AG08395 (cell line): ENCODE measurements at places on chromosomes 4 and X.
A peak's percentile ranks its signal among the peaks of the same experiment; 100 is the strongest.

DNA sequence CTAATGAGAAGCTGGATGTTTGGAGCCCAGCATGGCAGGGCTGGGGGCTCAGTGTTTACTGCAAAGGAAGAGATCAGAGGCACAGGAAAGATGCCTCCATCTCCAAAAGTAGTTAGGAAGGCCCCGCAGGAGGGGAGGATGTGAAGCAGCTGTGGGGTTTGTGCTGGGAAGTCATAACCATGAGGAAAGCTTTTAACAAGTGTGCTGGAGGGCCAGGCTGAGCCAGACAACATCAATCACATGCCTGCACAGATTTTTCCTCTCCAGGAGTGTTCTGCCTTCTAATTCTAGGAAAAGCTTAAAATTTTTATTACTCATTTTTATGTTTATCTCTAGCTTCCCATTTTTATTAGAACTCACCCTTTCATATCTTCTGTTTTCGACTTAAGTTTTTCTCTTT lies 65.4 kb downstream of the GPR82 start:
- no peak for DNase-seq

GRCh38 chrX:39260965-39261364 lies 459.7 kb downstream of the MID1IP1 start:
- DNase-seq: no peak

DNA sequence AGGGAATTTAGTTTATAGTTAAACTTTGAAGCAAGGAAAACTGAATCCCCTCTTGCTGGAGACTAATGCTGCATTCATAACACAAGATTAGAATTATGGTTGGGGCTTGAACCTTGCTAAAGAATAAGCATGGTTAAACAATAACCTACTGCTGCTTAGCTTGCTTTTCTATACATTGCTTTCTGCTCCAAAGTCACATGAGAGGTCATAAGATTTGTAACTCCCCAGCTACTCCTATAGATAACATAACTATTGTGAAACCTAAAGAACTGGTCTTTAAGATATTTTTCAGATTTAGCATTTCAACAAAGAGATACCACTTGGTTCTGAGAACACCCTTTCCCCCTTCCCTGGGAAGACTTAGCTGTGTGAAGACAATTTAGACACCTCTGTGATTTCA lies 17.1 kb upstream of the HADH start:
- no peak for DNase-seq

DNA sequence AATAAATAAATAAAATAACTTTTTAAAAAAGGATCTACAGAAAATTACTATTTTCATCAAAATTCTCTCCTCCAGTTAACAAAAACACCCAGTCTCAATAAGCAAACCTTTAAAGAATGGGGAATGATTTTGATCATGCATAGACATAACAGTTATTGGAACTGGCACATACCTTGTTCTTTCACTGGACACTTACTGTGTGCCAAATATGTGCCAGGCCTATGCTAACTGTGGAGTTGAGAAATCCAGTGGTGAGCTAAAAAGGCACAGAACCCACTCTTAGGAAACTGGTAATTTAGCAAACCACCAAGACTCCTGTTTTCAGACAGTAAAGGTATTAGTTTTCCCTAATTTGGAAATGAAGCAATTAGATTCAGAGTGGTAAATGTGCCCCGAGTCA lies 39.1 kb downstream of the CLOCK start:
- DNase-seq: no peak

DNA sequence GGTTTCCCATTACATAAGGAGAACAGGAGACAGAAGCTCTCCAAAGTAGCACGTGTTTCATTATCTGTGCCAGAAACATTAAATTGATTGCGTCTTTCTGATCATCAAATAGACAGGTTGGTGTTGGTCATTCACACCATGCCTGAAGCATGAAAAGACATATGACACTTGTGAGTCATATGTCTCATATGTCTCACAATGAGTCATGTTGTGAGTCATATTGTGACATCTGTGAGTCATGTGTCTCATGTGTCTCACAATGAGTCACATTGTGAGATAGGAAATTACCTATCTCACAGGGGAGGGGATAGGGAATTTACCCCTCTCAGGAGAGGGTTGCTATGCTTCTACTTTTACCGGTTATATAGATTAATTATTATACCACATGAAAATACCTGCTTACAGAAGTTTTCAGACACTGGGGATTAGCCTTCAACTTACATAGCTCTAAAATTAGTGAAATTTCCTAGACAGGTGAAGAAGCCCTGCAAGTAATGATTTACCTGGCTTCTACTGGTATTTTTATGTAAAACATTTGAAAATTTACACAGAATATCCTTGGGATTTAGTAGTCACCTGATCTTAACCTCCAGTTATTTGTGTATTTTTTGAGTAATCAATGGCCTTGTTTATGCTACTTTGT lies 80.8 kb downstream of the NPFFR2 start:
- DNase-seq: no peak

DNA sequence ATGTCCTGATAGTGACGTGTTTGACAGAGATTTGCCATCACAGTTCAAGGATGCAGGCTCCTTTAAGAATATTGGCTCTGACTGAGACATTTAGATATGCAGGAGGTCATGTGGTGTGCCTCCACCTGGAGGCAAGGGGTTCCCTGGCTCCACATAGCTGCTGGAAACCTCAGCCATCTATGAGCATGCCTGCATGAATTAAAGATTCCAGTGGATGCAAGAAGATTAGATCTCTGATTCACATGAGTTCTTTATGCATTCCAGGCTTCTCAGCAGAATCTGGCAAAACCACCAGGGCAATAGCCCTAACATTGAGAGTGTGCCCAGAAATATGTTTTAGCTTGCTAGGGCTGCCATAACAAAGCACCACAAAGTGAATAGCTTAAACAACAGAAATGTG lies 298.5 kb upstream of the AADAT start:
- DNase-seq: no peak

DNA sequence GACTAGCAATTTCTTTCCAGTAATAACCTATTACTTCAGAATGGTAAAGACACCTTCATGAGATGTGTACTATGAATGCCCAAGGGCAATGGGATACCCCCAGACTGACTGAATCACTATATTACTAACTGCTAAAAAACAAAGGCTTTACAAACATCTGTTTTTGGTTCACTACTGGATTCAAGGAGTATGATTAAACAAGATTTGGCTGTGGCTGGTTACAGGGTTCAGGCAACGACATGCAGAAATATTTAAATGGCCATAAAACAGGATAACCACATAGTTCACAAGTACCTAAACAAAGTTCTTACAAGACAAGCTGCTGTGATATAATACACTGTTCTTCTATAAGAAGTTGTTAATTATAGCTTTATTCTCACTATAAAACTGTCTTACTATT lies 128.2 kb downstream of the FRYL start:
- peak; percentile 44 for DNase-seq

GRCh38 chrX:123077631-123078030 lies 106.4 kb upstream of the GRIA3 start:
- no peak for DNase-seq

- peak; percentile 17 for DNase-seq
Observed at GRCh38 chrX:22247169-22247568, 25.5 kb upstream of the CBLL2 start.

GRCh38 chr4:38728631-38729141 lies 54.1 kb downstream of the TLR10 start:
- DNase-seq: no peak

DNA sequence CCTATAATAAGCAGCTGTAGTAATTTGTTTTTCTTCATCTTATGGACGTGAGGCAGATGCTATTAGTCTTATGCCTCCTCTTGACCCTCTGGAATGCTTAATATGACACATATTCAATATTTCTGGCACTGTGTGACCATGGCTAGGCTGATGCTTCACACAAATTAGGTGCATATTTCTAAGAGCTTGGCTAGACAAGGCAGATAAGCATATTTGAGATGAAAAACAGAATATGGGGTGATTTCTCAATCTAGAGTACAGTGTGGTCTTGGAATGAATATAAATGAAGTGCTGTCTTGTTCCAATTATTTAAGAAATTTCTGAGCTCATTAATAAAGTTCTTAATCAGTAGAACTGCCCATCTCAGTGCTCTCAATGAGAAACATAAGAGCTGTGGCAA lies 156.2 kb downstream of the NPNT start:
- DNase-seq: no peak

- no peak for DNase-seq
Observed at GRCh38 chr4:7756561-7757355, 182.9 kb downstream of the AFAP1 start.

GRCh38 chr4:122668241-122668640 lies 47.4 kb upstream of the IL21 start:
- peak; percentile 82 for DNase-seq

DNA sequence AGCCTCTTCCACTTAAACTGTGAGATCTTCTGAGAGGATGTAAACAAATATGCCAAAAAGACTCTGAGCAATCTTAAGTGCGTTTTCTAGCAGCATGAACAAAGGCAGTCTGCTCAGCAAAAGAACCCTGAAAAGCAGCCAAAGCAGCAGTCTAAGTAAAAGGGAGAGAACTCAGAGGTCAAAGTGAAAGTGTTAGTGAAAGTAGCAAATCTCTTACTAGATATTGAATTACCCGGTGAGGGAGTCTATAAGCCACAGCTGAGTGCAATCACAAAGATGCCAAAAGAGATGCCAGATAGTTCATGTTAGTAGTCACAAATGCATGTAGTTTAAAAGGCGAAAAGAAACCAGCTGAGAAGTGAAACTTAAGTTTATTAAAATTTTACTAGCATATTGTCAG lies 7.9 kb upstream of the GNRHR start:
- DNase-seq: peak; percentile 27

- DNase-seq: no peak
Observed at GRCh38 chr4:81745050-81745449, 273.3 kb upstream of the RASGEF1B start.

GRCh38 chr4:85475631-85476233 lies 782 bp downstream of the ARHGAP24 start:
- no peak for DNase-seq

DNA sequence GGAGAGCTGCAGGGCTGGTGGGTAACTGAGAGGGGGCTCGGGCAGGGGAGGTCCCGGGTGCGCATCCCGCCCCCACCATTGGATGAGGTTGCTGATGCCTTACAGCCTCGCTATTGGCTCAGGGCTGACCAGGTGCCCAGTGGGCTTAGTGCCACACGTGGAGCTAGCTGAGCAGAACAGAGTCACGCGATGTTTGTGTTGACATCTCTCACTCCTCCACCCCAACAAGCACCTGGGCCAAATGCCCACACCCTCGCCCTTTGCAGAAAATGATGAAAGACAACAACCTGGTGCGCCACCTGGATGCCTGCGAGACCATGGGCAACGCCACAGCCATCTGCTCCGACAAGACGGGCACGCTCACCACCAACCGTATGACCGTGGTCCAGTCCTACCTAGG lies 31.8 kb downstream of the ATP2B3 start:
- no peak for DNase-seq

- DNase-seq: no peak
Observed at GRCh38 chrX:40887476-40887875, 152.1 kb upstream of the MED14 start.

DNA sequence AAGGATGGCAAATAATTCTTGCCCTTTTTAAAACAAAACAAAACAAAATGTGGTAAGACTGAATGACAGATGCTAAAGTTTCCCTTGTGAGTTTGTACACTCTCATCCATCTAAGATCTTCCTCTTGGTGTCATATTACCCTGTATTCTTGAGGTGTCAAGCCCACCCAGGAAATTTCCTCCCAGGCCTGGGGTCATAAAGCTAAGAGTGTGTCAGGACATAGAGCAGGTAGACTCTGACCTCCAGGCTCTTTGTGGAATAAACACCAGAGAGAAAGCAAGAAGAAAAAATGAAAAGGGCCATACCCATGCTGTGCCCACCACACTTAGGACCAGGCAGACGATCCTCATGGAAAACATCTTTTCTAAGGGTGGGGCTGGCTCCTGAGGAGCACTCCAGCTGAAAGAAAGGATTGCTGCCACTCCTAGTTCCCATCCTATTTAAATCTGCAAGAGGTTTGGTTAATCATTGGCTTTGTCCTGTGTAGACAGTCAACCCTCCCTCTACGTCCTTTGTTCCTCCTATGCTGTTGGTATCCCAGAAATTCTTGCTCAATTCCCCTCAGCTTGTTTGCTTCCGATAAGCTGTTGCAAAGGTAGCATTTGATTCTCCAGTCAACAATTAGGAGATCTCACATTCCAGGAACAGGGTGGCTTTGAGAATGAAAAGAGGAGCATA lies at the start of gene FGA:
Gene FGA (minus strand): TSS at position 414 of the 678 bp plus-strand sequence. CDS start 55 bp downstream, at position 359.
- no peak for DNase-seq

DNA sequence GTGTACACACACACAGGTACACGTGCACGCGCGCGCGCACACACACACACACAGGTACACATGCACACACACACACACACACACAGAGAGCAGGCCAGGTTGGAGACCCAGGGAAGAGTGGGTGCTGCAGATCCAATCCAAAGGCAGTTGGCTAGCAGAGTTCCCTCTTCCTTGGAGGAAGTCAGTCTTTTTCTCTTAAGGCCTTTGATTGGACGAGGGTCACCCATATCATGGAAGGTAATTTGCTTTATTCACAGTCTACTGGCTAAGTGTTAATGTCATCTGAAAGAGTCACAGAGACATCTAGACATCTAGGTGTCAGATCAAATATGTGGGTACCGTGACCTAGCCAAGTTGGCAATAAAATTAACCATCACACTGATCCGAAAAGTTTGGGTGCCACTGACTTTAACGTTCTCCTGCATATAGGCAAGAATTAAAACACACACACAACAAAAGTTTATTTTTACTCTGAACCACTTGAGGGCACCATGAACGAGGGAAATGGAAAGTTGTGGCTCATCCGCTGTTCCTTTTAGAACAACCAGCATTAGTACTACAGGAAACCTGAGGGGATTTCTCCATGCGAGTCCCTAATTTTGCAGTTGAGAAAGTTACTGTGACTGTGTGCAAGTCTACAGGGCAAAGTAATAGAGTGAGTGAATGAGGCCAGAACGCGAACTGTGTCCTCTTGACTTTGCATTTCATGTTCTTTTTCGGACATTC lies 66.0 kb upstream of the STOX2 start:
- no peak for DNase-seq

DNA sequence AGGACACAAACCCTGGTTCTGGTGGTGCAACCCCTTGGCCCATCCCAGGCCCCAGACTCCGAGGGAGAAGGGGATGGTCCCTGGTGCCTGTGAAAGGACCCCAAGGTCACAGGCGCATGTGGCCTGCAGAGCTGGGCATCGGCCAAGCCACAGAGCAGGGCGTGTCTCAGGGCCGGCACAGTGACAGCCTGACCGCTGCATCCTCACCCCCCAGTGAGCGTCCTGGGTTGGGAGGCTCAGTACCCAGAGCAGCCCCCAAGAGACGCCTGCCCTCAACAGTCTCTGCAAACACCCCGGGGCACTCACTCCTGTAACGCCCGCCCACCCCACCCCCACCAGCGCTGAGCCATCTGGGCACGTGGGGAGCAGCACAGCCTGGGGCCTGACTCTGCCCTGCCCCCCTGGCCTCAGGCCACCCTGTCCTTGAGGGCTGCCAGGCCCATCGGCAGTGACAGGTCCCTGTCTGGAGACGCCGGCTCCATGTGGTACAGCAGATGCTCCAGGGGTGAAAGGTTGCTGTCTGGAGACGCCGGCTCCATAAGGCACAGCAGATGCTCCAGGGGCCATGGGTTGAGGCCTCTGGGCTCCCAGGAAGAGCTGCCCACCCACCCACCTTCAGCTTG lies 24.5 kb upstream of the CPLX1 start:
- no peak for DNase-seq

- peak; percentile 7 for DNase-seq
Observed at GRCh38 chrX:155071694-155072280, 479 bp downstream of the BRCC3 start.
